NCI-H2227 treated with DMSO at 0.1 percent for 48 hours (cell line): ENCODE measurements at places on chromosomes 1 and 21.

DNA sequence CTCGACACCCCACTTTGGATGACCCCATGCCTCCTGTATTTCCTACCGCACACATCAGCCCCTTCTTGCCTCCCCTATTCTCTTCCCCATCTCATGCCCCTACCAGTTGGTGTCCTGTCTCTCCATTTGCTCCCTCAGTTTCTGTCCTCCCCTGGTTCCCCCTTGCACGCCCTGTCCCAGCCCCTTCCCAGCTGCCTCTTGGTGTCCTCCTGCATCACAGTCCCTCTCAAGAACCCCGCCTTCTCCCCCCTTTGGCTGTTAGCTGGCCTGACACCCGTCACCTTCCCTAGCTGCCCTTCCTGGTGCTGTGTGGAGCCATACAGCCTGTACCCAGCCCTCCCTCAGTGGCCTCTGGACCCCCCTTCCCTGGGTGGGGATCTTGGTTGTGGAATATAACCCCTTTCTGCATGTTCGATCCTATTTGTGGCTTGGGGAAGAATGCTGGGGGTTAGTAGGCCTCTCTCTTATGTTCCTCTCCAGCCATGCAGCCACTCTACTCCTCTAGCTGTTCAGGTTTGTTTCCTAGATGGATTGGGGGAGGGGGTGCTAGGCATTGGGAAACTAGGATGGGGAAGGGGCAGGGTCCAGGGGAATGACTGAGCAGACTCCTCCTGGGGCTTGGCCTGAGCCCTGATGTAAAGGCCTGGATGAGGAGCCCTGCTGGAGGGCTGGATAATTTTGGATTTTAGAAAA, 41.4 kb upstream of the NFASC start:
- DNase-seq, result no peak

GRCh38 chr1:49339043-49339442, 562.4 kb upstream of the BEND5 start:
- no peak for DNase-seq

DNA sequence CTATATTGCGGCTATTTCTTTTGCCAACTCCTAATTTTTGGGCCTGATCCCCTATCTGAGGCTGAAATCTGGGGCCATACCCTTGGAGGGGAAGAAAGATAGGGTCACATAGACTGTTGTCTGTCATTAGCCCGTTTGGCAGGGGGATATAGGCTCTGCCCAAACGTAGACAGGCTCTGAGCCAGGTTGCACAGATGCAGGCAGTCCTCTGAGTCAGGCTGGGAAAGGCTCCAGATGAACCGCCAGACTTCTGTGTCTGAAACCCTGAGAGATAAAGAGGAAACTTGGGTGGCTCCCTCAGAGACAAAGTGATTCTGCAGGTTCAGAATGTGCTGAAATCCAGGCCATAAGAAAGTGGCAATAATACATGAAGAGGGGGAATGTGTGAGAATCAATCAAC, 4.0 kb upstream of the CAP1 start:
- no peak for DNase-seq

DNA sequence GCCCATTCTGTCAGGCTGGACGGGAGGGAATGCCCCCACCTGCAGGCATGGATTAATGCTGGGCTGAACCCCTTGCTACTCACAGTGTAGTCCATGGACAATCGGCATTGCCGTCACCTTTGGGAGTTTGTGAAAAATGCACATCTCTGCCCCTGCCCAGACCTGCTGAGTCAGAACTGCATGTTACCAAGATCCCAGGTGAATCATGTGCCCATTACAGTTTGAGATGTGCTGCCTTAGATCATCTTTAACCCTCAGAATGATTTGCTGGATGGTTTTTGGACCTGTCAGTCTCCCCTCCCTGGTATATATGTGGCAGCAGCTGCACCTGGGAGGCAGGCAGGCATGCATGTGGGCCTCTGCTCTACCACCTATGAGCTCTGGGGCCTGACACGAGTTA, 15.0 kb downstream of the HTR6 start:
- no peak for DNase-seq

- DNase-seq, result no peak
Observed at GRCh38 chr1:108704496-108704895, 8.2 kb upstream of the FNDC7 start.

DNA sequence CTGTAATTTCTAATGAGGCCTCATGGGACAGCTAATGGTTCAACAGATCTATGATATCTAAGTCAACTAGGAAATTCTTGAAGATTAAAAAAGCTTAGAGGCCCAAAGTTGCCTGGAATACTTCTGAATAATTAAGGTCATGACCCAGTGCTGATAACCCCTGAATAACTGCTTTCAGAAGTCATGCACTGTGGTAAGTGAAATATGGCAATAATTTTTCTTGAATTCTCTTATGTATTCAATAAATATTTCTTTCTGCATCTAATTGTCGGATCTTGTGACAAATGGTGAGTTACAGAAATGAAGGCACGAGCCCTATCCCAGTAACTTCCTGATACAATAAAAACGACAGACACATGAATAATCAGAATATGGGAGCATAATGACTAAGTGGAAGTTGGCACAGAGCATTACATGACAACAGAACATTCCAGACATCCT, 219.3 kb upstream of the GREM2 start:
- DNase-seq, result no peak

DNA sequence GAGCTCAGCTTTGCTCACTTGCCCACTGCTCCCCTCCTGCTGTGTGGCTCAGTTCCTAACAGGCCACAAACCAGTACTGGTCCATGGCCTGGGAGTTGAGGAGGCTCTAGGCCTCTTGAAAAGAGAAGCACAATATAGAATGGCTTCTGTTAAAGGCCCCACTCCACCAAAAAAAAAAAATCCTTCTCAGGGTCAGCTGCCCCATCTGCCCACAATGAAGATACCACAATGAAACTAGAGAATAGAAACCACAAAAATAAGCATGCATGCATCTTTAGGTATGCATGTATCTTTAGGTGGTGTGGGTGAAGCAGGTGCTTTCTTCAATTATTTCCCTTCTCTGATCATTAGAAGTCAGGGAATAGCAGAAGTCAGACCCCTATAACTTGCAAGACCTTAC, 620.4 kb upstream of the BEND5 start:
- no peak for DNase-seq

DNA sequence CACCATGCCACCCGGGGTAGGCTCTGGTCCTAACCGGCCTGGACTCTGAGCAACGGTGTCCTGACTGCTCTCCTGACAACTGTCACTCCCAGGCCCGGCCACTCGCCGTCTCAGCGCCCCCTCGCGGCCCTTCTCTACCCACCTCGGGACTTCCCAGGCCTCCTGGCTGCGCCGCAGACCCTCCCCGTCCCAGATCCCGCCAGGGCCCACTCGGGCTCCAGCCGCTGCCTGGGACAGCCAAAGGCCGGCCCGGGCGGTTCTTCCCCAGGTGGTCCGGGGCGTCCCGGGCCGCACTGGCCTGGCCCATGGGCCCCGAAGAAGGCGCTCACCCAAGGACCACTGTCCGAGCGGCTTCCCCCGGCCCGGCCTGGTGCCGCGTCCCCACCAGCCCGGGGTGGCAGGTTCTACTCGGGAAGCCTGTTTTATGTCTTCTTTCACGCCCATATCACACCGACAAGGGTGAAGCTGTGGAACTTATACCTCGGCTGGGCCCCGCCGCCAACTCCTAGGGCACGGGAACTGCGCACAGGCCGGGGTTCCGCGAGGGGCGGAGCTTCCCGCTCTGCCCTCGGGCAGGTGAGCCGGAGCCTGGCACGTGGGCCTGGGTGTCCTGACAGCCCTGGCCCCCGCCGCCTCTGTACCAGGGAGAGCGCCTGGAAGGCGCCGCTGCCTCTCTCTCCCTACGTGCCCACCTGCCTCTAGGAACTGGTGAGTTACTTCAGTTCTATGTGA, 138.3 kb downstream of the TTLL7 start:
- DNase-seq, result no peak

GRCh38 chr1:86277936-86278335, 118.2 kb downstream of the ODF2L start:
- no peak for DNase-seq

DNA sequence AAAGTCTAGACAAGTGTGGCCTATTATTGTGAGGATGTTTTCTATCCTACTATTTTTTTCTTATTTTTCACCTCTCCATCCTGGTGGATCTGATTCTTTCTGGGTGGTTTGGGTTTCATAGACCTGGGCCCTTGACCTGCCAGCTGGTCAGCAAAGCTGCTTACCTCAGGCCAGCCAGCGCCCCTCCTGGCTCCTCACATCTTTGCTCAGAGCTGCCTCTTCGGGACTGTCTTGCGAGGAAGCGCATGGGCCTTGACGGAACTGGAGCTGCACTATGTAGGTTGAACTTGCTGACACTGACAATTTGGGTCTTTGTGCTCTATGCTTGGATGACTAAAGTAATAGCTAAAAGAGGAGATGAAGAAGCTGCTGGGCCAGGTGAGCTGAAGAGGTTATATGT, 138.5 kb upstream of the SYT6 start:
- DNase-seq, result no peak

GRCh38 chr21:27693376-27693775, 726.5 kb upstream of the ADAMTS5 start:
- DNase-seq, result no peak

- no peak for DNase-seq
Observed at GRCh38 chr1:51916587-51917405, 38.3 kb upstream of the NRDC start.

DNA sequence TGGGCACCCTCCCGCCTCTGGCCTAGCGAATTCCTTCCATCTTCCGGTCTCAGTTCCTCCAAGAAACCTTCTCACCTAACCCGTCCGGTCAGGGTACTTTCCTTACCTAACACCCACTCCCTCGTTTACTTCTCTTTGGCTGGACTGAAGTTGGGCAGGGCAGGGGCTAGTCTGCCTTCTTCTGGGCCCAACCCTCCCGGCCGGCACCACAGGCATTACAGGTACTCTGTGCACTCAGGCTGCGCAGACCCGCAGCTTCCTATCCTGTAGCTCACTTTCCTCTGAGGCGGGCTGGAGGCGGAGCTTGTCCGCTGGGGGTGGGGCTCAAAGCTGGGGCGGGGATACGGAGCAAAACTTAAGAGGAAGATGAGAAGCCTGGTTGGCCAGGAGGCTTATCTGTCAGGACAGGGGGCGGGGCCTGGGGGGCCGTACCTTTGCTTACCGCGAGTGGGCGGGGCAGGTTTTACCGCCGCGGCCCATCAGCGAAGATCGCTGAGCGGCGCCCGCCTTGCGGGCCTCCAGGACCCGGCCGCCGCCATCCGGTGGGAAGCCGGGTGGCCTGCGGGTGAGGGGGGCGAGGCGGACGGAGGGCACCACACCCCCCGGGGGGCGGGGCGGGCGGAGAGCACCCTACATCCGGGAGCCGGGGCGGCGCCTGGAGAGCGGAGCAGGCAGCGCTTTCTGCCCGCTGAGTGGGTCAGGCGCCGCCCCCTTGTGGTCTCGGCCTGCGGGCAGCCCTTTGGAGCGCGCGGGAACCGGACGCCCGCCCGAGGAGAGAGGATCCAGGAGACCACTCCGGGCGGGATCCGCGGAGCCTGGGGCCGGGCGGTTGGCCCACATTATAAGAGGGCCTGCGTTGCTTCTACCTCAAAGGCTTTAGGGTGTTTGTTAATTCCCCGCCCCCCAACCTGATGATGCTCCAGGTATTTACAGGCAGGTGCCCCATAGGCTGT, 31.9 kb downstream of the ZNF648 start:
- peak; percentile 93 for DNase-seq

DNA sequence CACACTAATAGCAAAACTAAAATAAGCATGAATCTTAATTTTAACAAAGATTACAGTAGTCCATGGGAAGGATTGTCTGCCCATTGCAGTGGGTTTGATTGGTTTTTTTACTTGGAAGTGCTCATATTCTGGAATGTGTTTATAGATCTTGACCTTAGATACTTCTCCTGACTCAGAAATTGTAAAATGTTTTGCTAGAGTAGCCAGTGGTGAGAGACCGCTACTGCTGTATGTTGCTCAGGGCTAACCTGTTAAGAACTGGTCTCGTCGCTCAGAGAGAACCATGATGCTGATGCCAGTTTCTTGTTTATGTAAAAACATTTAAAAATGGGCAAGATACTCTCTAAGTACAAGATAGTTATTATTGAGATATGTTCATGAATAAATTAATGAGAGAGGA, 99.9 kb downstream of the ROR1 start:
- no peak for DNase-seq

- DNase-seq, result no peak
Observed at GRCh38 chr1:110298991-110299390, 40.2 kb upstream of the RBM15 start.

- DNase-seq, result no peak
Observed at GRCh38 chr1:81811757-81812371, 11.1 kb downstream of the ADGRL2 start.

GRCh38 chr1:193537266-193538002, 351.0 kb upstream of the B3GALT2 start:
- no peak for DNase-seq

- no peak for DNase-seq
Observed at GRCh38 chr1:229203030-229203751, 67.7 kb upstream of the RAB4A start.

GRCh38 chr1:40955266-40955665, 24.2 kb upstream of the CTPS1 start:
- DNase-seq, result no peak

- DNase-seq, result no peak
Observed at GRCh38 chr1:216721062-216721461, 2.2 kb downstream of the ESRRG start.

DNA sequence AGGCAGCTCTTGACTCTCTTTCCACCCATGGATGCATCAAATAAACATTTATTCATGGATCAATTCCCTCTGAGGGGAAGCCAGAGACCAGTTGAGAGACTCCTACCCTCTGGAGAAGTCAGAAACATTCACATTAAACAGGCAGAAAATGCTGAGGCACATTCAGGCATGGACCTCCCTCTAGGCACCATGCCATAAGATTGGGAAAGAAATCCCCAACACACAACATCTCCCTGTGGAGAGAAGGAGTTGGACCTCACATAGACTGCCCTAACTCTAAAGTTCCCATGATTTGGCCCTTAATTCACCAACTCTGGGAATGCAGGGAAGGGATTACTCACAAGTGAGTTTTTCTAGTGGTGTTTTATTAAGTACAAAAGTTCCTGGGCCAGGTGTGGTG, 415.3 kb upstream of the C1orf87 start:
- no peak for DNase-seq

- no peak for DNase-seq
Observed at GRCh38 chr1:234770924-234771540, 161.1 kb upstream of the IRF2BP2 start.

DNA sequence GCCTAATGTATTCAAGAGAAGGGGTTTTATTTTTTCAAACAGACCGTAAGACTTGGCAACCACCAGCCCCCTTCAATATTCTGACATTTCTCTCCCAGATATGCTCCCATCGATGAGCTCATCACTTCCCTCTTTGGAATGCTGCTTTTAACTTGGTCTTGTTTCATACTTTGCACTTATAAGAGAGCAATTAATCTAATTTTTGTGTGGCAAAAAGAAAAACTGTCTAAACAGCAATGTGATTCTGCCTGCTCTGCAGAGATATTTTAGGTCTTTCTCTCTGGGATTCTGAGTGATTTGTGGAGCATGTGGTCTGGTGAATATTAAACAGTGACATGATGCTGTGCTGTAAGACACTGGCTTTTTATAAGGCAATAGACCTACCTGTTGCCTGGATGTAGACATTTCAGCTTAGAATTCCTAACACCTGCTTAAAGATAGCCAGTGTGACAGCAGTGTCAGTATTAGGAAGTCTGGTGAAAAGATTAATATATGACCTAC, 284.8 kb downstream of the BACH1 start:
- no peak for DNase-seq
